ENCODE measurements at places on chromosomes 5 and 9.

DNA sequence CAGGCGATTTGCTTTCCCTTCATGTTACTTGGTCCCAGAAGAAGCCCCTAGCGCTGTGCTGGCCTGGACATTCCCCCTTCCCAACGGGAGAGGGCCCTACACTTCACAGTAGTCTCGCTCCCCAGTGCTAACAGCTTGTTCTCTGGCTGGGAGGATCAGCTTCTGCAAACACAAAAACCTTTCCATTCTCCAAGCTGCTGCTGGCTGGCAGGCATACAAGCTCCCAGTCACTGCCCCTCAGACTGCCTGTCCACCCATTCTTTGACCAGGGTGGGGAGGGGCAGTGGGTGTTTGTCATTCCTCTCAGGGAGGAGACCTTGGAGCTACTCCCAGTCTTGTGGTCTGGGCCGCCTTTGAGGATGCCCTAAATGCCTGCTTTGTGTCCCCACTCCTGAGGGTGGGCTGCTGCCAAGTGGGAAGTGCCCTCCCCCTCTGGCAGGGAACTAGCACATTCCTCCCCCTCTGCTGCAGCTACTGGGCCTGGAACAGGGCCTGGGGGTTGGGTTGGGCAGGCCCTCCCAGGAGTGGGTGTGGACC, 20.8 kb downstream of the ENHO start:
- peak; percentile 77 for DNase-seq

GRCh38 chr5:133323494-133324457, 272.0 kb downstream of the HSPA4 start:
- DNase-seq = no peak

DNA sequence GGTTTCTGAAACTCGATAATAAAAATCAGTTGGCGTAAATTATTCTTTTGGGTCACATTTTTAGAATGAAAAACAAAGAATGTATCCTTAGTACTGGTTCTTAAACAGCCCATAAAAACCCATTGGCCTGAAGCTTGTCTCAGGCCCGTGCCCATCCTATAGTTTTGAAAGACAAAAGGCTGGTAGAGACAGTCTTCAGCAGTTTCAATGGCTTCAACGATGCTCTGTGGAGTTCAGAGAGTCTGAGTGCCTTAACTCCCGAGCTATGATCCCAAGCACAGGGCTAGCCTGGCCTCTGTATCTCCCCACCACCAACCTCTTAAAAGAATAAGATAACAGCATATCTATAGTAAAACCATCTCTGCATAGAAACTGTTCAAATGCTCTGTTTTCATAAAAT, 595.0 kb downstream of the CDH12 start:
- DNase-seq = no peak

DNA sequence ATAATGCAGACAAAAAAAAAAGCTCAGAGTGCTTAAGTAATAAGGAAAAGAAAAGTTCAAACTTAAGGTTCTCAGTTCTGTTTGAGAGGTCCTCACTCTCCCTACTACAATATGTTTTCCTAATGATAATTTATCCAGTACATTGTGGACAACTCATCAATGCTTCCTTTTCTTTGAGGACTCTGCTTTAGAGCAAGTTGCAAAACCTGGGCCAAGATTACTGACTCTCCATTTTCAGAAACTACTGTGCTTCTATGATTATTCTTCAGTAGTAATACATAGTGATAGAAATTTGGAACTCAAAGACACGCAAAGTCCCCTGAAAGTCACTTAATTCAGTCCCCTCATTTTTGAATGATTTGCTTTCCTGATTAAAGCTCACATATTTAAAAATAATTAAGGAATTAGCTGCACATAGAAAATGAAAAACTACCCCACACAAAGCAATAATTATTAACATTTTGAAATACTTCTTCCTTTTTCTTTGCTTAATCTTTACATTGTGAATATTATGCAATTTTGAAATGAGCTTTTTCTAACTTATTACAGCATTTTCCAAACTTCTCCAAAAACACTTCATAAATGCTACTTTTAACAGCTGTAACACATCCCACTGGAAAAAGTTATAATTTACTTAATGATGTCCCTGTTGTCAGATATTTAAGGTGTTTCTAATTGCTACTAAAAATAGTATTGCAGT, 11.2 kb downstream of the CDKN2A start:
- no peak for DNase-seq

GRCh38 chr5:52989025-52989780, at the start of gene ITGA2:
Gene ITGA2, plus strand, starts transcription at chr5:52989352. Its CDS starts 117 bp downstream, at chr5:52989469.
- peak; percentile 37 for DNase-seq

GRCh38 chr5:160312134-160312959, at the start of gene CCNJL:
Gene CCNJL, minus strand, starts transcription at chr5:160312564. Its CDS starts 641 bp downstream, at chr5:160311923.
- DNase-seq = peak; percentile 62

DNA sequence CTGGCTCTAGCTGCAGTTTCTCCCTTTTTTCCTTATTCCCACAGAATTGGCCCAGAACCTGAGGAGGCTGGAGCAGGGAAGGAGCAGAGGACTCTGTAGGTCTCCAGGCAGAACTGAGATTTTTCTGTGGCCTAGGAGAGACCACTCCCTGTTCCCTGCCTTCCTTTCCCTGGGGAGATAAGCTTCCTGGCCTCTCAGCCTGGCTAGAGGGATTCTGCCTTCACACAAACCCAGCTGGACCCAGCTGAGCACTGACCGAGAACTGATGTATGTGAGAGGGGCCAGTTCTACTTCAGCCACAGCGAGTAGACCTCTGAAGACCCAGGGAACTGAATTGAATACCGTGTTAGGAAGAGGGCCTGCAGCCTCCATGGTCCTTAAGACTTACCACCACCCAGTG, 48.0 kb downstream of the RUSC2 start:
- peak; percentile 37 for DNase-seq

DNA sequence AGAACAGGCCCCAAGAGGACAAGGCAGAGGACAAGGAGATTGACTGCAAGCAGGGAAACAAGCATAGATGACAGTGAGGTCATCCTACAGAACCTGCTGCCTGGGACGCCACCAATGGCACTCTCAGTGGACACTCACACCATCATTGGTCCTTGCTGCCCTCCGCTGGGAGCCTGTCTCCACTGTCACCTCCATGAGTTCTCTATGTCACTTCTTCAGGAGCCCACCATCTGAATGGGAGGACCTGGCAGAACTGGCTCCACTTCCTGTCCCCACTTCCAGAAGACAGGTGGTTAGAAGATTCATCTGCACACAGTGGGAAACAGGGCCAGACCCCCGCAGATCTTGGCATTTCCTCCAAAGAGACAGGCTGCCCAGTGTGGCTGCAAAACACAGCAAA, 188.9 kb downstream of the HSD17B3 start:
- DNase-seq = no peak

GRCh38 chr5:54930736-54931135, 54.7 kb downstream of the ESM1 start:
- DNase-seq = no peak

GRCh38 chr5:1661831-1662558, 137.6 kb downstream of the MRPL36 start:
- DNase-seq = no peak

GRCh38 chr5:139312075-139312474, 18.5 kb downstream of the MATR3 start:
- no peak for DNase-seq

DNA sequence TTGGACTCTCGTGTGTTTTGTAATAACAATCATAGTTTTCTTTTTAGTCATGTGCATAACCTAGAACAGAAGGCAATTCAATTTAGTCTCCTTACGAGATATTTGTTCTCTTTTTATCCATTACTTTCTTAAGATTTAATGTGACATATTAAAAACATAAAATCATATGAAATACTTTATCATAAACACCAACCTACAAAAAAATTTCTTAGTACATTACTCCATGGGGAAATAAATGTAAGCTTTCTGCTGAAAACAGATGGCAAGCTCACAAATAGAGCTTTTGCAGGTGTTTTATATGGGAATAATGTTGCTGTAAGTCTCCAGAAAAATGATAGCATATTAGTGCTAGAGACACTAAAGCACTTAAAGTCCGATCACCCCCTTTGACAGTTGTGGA, 1035.2 kb upstream of the ARRDC3 start:
- no peak for DNase-seq

- no peak for DNase-seq
Measured at GRCh38 chr9:77996696-77997095, 34.9 kb downstream of the GNAQ start.

- no peak for DNase-seq
Measured at GRCh38 chr5:10172247-10172646, 77.4 kb downstream of the ATPSCKMT start.

- DNase-seq = no peak
Measured at GRCh38 chr5:146699138-146699537, 179.4 kb downstream of the PPP2R2B start.

GRCh38 chr5:7759257-7759871, 91.6 kb downstream of the CFAP90 start:
- DNase-seq = peak; percentile 18

GRCh38 chr9:75907329-75907728, 16.9 kb downstream of the PCSK5 start:
- no peak for DNase-seq

DNA sequence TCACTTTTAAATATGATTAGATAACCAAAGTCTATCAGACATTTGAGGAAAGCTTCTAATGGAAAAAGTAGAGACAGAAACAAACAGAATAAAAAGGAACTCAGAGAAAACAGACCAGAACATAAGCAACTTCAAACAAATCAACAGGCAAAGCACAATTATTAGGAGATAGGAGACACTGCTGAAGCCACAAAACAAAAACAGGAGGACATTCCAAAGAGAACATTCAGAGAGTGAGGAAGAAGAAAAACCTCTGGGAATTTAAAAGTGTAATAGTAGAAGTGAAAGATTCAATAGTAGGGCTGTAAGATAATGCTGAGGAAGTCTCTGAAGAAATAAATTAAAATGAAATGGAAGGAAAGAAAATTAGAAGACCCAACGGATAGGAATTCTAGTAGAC, 83.2 kb upstream of the TBCA start:
- no peak for DNase-seq

GRCh38 chr5:177496070-177496726, 1.2 kb downstream of the PDLIM7 start:
- peak; percentile 82 for DNase-seq

GRCh38 chr9:133583586-133583985, 25.6 kb downstream of the FAM163B start:
- no peak for DNase-seq

- peak; percentile 71 for DNase-seq
Measured at GRCh38 chr5:104170926-104171325, 608.3 kb upstream of the NUDT12 start.

DNA sequence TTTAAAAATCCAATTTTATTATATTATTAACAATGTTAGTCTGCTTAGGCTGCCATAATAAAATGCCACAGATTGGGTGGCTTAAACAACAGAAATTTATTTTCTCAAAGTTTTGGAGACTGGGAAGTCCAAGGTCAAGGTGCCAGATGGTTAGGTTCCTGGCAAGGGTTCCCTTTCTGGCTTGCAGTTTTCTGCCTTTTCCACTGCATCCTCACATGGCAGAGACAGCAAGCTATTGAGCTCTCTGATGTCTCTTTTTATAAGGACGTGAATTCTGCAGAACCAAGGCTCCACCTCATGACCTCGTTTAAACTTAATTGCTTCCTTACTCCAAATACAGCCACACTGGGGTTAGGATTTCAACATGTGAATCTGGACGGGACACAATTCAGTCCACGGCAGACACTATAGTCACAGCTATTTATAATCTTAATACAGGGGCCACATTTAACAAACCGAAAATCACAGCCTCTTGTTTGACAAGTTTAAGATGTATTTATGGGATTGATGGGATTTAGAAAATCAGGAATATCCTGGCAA, 174.9 kb upstream of the PUM3 start:
- DNase-seq = no peak

- peak; percentile 46 for DNase-seq
Measured at GRCh38 chr9:107174441-107174840, 108.6 kb upstream of the RAD23B start.

DNA sequence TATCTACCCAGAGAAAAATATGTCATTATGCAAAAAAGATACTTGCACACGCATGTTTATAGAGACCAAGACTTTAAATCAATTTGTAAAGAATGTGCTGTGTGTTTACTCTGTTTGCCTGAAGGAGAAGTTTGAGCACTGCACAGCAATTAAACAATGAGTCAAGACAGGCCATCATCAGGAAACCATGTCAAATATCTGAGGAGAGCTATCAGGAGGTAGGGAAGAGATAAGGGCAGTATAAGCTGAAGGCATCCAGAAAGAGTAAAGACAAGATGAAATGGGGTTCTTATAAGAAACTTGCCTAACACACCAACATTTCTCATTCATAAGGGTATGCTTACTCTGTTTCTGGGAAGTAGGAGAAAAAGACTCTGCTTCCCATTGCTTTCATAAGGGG, 405.8 kb upstream of the PTGER4 start:
- DNase-seq = no peak

GRCh38 chr5:54243483-54244080, 66.8 kb downstream of the ARL15 start:
- DNase-seq = peak; percentile 55

- DNase-seq = peak; percentile 60
Measured at GRCh38 chr9:15935661-15936305, 382.9 kb downstream of the CCDC171 start.

GRCh38 chr5:159734366-159734765, 181.9 kb upstream of the ADRA1B start:
- no peak for DNase-seq

DNA sequence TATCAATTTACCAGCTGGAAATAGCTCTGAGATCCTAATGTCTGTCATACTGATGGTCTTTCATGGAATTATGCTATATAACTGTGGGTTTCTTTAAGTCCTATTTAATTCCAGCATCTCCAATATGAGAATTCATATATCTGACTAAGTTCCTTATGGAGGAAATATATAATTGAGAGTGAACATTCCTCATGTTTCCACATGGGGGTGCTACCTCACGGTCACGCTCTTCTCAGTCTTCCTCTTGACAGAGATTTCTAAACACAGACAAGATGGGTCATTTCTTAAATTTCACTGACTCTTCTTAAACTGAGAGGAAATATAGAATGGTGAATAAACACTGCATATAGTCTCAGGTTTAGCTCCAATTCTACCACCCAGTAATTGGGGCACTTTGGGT, 212.1 kb downstream of the SLF1 start:
- peak; percentile 2 for DNase-seq

DNA sequence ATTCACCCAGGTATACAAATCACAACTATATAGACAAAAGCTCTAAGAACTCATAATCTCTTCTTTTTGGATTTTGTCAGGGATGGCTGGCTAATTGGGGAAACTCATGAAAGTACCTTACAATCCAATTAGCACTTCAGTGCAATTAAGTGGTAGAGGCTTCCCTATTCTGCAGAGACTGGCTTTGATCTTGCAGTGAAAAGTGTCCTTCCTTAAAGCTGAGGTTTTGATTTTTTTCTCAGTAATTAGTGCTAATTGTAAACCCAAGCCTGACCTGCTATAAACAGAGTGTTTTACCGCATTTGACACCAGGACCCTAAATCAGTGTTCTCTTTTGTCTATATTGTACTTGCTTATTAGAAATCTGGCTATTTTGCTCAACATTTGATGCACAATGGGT, 294.0 kb upstream of the EFNA5 start:
- no peak for DNase-seq

- no peak for DNase-seq
Measured at GRCh38 chr9:36146651-36147050, 10.1 kb downstream of the GLIPR2 start.

DNA sequence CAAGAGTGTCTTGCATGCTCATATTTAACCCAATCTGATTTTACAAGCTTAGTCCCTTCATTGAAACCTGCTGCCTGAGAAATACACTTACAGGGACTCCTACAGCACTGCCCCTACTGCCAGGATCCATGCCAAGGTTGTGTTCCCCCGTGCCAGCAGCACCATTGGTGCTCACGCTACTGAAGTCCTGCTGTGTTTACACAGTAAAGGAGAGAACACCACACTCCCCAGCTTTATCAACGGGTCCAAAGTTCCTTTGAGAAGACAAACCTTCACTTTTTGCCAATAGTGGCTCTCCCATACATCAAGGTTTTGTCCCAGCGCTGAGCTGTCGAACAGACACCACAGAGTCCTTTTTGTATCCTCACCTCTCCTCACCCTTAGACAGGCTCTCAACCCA, 155.1 kb upstream of the WWC1 start:
- no peak for DNase-seq

Data from fibroblast of upper back skin (primary cell).